ENCODE measurements at places on chromosomes 2 and 18.

GRCh38 chr18:44321868-44322590 is 358.7 kb upstream of the SETBP1 start:
- no peak for DNase-seq

DNA sequence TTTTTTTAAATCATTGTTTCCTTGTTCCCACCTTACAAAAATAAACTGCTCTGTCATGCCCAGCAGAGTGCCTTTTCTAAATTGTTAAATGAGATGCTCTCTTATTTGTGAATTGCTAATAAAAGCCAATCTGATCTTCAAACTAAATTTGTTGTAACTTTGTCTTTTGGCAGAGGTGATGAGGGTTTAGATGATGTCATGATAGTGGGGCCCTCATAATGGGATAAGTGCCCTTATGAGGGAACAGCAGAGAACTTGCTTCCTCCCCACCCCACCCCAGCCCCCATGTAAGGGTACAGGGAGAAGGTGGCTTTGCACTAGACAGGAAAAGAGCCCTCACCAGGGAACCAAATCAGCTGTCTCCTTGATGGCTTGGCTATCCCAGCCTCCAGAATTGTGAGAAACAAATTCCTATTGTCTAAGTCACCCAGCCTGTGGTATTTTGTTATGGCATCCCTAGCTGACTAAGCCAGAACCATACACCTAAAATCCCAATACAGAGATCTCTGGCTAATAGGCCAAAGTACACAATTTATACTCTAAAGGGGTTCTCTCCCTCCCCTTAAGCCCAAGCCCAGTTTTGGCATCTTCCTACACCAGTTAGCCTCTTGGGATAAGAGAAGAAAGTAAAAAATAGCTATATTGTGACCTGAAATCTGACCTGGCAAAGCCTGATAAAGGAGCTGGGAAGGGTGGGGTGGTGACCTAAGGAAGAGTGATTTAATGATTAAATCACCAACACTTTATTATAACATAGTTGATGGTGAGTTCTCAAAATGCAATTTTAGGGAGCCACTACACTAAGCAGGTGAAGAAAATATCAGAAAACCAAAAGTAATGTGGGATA is 40.3 kb upstream of the HNRNPA3 start:
- no peak for DNase-seq

DNA sequence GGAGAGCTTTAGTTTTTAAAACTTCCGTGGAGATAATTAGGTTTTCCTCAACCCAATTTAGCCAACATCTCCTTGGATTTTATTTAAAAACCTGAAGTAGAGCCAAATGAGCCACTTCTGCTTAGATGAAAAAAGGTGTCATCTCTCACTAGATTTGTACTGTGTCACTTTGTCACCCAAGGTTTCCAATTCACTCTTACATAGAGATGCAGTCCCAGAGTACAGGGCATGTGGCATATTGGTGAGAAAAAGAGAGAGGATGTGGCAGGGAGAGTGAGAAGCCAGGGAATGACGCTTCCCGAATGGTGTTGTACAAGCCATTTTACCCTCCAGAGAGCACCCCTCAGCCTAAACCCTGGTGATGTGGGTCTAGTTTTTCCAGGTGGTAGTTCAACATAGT is 44.4 kb upstream of the CTLA4 start:
- DNase-seq: no peak

DNA sequence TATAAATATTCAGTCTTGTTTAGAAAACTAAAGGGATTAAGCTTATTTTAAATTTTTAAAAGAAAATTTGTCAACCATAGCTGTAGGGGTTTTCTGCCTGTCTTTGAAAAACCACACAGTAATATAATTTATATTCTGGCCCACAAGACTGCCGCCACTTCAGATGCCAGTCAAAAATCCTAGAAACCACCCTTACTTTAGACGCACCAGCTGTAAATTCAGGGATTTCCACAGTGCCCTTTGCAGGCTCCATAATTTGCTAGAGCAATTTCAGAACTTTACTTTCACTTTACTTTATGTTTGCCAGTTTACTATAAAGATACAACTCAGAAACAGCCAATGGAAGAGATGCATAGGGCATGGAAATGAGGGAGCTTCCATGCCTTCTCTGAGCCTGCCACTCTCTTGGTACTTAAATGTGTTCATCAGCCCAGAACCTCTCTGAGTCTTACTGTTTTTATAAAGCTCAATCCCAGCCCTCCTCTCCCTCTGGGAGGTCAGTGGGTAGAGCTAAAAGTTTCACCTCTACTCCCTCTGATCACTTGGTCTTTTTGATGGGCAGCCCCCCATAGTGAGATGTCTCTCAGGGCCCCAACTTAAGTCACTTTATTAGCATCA is 63.3 kb downstream of the KYNU start:
- DNase-seq: no peak

- DNase-seq: no peak
Measured at GRCh38 chr2:2018713-2019410, 274.5 kb upstream of the PXDN start.

DNA sequence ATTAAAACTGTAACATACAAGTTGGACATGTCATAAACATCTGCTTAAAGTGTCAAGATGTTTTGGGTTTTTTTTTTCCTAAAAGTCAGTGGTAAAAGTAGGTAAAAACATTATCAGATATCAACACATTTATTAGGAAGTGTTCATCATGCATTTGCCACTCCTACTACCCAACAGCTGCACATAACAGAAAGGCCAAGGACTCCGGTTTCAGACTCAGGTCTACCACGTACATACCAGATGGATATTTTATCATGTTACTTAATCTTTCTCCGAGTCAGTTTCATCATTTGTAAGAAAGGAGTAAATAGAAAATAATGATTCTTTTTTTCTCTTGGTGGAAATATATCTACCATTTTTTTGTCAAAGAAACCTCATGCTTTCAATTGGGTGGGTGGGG is 192.3 kb downstream of the UBE2E3 start:
- no peak for DNase-seq

- DNase-seq: no peak
Measured at GRCh38 chr2:20153131-20153851, 71.6 kb downstream of the SDC1 start.

- DNase-seq: no peak
Measured at GRCh38 chr18:11943551-11943950, 35.4 kb upstream of the MPPE1 start.

GRCh38 chr18:3248658-3249359 is 1.2 kb downstream of the MYL12A start:
- DNase-seq: peak; percentile 57

DNA sequence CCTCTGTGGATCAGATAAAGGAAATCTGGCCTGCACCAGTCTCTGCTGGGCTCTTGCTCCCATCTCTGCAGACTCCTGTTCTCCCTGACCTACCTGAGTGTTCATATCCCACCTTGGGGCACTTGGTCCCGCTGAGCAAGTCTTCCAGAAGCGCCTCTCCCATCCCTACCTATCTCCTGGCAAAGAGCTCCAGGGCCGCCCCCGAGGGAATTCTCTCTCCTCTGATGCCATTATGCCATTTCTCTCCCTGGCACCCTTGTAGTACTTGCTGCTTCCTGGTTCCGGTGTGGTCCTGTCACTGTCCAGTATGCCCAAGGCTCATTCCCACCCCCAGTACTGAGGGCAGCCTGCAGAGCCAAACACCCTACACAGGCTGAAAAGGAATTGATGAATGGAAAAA is 99.8 kb downstream of the KLHL29 start:
- no peak for DNase-seq

DNA sequence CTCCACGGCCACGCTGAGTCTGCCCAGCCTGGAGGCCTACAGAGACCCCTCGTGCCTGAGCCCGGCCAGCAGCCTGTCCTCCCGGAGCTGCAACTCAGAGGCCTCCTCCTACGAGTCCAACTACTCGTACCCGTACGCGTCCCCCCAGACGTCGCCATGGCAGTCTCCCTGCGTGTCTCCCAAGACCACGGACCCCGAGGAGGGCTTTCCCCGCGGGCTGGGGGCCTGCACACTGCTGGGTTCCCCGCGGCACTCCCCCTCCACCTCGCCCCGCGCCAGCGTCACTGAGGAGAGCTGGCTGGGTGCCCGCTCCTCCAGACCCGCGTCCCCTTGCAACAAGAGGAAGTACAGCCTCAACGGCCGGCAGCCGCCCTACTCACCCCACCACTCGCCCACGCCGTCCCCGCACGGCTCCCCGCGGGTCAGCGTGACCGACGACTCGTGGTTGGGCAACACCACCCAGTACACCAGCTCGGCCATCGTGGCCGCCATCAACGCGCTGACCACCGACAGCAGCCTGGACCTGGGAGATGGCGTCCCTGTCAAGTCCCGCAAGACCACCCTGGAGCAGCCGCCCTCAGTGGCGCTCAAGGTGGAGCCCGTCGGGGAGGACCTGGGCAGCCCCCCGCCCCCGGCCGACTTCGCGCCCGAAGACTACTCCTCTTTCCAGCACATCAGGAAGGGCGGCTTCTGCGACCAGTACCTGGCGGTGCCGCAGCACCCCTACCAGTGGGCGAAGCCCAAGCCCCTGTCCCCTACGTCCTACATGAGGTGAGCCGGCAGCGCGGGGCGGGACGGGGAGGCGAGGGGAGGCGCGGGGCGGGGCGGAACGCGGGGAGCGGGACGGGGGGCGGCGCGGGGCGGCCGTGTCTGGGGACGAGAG is 15.2 kb downstream of the NFATC1 start:
- DNase-seq: no peak

GRCh38 chr2:75775311-75775823 is 64.7 kb upstream of the GCFC2 start:
- no peak for DNase-seq

GRCh38 chr2:86677816-86678215 is 42.3 kb upstream of the RMND5A start:
- DNase-seq: no peak

- DNase-seq: no peak
Measured at GRCh38 chr2:137179542-137179941, 414.2 kb downstream of the THSD7B start.

DNA sequence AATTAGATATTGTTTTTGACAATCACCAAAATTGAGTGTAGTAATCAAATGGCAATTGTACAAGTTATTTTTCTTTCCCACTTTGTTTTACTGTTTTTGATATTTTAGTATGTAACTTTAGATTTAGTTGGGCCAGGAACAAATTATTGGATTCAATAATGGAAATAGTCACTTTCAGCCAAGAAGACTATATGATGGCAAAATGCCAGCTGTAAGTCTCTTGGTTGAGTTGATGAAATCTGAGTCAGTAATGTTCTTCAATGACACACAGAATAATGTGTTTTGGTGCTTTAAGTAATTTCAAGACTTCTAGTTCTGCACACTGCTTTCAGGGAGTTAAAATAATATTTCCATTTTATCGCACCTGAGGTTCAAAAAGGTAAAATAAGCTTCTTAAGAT is 2022.0 kb upstream of the CELF4 start:
- DNase-seq: no peak

DNA sequence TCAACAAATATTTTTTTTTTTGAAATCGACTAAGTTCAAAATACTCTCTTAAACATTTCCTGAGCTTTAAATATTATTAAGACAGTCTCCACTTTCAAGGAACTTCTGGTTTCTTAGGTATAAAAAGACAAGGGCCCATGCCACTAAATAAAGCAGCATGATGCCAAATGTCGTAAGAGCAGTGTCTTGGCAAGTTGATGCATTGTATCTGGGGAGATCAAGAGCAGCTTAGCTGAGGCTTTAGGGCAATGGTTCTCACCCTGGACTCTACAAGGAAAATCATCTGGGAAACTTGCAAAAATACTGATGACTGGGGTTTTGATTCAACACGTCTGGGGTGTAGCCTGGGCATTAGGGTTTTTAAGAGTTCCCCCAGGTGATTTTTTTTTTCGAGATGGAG is 41.3 kb downstream of the COL4A3 start:
- peak; percentile 26 for DNase-seq

GRCh38 chr2:233245406-233245805 is 6.1 kb upstream of the ATG16L1 start:
- DNase-seq: no peak

DNA sequence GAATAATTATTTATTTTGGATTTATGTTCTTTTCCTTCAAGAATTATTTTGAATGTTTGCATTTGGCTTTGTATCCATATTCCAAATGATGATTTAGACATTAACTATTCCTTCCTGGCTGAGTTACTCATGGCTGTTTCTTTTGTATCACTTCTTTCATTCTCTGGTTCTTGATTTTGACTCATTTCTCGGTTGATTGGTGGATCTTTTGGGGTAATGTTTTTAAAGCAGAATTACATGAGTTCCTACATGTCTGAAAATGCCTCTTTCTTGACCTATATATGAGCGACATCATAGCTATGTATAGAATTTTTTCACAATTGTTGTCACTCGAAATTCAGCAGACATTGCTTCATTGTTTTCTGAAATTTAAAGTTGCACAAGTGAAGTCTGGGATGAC is 39.5 kb downstream of the CYP26B1 start:
- DNase-seq: no peak

- DNase-seq: no peak
Measured at GRCh38 chr2:127909019-127909418, 23.3 kb upstream of the AMMECR1L start.

GRCh38 chr2:196500686-196501431 is 138.7 kb upstream of the CCDC150 start:
- DNase-seq: peak; percentile 9

- DNase-seq: no peak
Measured at GRCh38 chr2:84443477-84443876, 15.6 kb downstream of the SUCLG1 start.

GRCh38 chr18:52615943-52616342 is 275.9 kb downstream of the DCC start:
- DNase-seq: no peak

DNA sequence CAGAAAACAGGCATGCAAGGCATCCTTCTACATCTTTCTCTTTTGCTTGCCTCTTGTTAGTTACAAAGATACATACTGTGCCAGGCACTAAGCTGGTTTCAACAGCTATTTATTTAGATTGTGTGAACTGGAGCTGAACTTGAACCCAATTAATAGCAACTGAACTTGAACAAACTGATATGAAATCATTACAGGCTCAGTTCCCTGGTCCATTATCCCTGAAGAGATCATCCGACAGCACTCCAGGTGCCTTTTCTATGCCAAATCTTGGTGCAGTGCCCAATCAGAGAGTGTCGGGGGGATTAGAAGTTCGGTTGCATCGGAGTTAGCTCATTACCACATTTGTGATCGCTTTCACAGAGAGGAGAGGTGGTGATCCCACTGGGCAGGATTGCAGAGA is 477.6 kb downstream of the PARD3B start:
- DNase-seq: no peak

DNA sequence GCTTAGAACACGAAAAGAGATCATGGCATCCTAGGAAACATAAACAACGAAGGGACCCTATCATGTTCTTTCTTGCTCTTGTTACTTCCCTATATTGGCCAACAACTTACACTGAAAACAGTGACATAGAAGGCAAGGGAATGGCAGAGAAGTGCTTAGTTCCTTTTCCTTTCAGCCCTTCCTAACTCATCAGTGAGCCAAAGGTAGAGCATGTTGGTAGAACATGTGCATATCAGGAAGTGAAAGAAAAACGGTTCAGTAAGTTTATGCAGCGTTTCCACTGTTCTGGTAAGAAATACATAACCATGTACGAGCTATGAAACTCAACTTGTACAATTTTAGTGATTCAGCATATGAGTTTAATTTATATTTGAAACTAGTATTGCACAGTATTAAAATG is 21.7 kb downstream of the AKAIN1 start:
- DNase-seq: no peak

- no peak for DNase-seq
Measured at GRCh38 chr2:130744287-130745117, 10.8 kb upstream of the AMER3 start.

GRCh38 chr18:79585395-79586370 is 93.9 kb upstream of the CTDP1 start:
- DNase-seq: no peak

- DNase-seq: no peak
Measured at GRCh38 chr2:33040541-33040940, 93.8 kb downstream of the LTBP1 start.

Measured in A673 (cell line).